ENCODE measurements at places on chromosomes 5 and 9. TPM values are rescaled to one million over a fixed set of nuclear protein-coding genes. Genes with fewer than 3 reads are reported as not detected.

DNA sequence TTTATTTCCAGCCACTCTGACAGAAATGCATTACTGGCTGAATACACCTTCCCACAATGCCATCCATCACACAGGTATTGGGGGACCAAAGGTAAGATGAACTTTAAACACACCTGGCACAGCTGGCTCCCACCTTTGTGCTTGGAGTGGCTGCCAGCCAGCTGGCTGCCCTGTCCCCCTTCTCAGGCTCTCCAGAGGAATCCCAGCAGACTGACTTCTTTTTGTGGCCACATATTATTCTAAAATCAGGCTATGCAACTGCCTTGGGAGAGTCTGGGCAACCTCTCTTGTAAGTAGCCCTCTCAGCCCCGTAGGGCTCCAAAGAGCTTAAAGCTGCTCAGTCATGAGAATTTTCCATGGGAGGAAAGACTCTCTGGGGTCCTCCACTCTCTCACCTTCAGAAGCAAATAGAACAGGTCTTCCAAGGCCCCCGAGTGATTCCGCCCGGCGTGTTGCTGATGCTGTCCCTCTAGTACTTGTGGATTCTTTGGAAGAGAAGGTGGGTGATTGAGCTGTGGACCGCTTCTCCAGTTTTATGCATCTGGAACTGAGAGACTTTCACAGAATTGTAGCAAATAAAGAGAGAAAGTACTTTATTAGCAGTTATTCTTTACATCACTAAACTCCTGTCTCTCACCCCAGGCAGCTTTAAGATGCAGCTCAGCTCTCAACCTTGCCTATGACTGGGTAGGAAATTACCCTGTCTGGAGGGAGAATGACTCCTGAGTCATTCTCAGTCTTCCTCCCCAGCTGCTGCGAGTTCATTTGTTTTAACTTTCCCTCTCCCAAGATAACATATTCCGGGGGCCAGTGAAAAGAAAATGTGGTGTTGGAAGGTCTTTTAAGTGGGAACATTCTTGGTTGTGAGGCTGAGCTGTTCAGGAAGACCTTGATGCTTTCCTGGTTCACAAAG lies 159.4 kb upstream of the PITX1 start:
- no peak for DNase-seq

Gene HEXB
- total RNA-seq = 35.4 TPM

Gene MSANTD3
- total RNA-seq = 33.1 TPM

Gene CDKN2A
- 148 TPM for total RNA-seq

- DNase-seq = no peak
These were observed 102.4 kb downstream of the UBE2R2 start for GRCh38 chr9:33919276-33919897.

DNA sequence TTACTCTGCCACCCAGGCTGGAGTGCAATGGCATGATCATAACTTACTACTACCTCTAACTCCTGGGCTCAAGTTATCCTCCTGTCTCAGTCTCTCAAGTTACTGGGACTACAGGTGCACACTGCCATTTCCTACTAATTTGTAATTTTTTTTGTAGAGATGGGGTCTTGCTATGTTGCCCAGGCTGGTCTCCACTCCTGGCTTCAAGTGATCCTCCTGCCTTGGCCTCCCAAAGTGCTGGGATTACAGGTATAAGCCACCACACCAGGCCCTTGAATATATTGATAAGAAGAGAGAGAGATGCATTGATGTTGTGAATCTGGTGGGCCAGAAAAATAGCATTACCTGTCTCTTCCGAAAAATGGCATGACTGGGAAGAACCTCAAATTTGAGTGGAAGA lies 21.0 kb upstream of the RCL1 start:
- no peak for DNase-seq

Gene PLPPR1
- not detected for total RNA-seq

- DNase-seq = no peak
These were observed 100.6 kb upstream of the VCAN start for GRCh38 chr5:83370957-83371356.

- no peak for DNase-seq
These were observed at the start of gene OLFM1 for GRCh38 chr9:135087489-135087792. OLFM1 (plus strand) TSS chr9:135087668; CDS start chr9:135087990, 322 bp downstream.

- DNase-seq = no peak
These were observed 223.5 kb upstream of the DAB2 start for GRCh38 chr5:39648085-39648847.

Gene ITK
- total RNA-seq = not detected

DNA sequence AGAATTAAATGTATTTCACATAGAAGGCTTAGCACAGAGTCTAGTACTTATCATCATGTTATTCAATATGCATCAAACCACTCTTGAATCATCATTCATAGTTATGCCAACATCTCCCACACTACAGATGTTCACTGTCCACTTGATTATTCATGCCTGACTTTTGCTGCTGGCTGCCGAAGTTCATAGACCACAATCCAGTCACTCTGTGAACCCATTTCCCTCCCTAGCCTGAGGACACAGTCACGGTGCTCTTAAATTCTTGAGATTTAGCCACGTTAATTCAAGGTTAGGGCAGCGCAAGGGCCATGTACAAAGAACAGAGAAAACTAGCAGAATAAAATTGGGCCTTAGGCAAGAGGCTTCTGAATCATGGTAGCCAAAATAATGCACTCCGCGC lies 32.4 kb downstream of the ABCA1 start:
- no peak for DNase-seq

DNA sequence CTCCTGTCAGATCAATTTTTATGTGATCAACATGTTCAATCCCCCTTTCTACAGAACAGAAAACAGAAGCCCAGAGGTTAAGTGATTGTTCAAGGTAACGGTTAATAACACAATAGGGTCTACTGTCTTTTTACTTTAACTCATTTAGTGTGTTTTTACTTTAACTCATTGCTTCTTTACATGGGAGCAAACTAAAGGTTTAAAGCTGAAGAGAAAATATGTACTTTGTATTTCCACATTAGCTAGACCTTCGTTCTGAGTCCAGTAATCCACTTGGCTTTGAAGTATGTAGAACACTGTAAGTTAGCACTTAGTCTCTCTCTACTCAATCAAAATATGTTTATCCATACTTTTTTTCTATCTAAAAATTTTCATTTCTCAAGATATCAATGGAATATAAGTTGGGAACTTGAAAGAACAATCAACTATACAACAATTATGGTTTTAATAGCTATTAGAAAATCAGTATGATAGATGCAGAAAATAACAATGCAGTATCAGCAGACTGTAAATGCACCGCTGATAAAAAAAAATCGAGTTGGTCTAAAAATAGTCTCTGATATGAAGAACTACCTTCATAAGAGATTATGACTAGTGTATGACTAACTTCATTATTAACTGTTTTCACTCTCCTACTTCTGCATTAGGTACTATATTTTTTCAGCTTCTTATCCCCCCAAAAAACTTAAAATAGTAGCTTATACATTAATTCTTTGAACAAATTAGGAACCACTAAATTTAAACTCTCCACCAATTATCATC lies 20.6 kb downstream of the PGGT1B start:
- no peak for DNase-seq

DNA sequence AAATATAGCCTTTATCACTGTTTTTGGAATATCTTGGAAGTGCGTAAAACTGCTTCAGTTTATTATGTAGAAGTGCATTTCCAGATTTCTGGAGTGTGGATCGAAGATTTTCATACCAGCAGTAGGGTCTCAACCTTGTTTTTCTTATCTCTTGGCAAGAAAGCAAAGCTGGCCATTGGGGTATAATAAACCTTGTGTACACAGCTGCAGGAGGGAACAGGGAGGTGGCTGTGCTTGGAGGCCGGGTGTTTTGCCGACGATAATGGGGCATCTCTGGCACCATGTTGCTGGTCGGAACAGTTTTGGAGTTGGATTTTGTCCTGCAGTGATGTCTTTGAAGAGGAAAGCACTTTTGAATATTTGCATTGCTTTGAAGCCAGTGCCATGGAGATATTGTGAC lies 308.8 kb upstream of the DMRT1 start:
- DNase-seq = no peak

Gene FAM163B
- 2.6 TPM for total RNA-seq

Gene SPATA31D4
- not detected for total RNA-seq

Gene KIF12
- not detected for total RNA-seq

GRCh38 chr5:102858221-102858620 lies 103.1 kb downstream of the PAM start:
- DNase-seq = no peak

Gene PCDHGA4
- total RNA-seq = 1.8 TPM

- no peak for DNase-seq
These were observed 3.9 kb upstream of the LMX1B start for GRCh38 chr9:126609711-126610388.

Gene CSF1R
- total RNA-seq = not detected

Gene DOCK8
- total RNA-seq = 145 TPM

- DNase-seq = no peak
These were observed 3.5 kb upstream of the TMED9 start for GRCh38 chr5:177588413-177588909.

- no peak for DNase-seq
These were observed 26.9 kb upstream of the CNOT6 start for GRCh38 chr5:180467028-180467975.

GRCh38 chr9:31236344-31236743 lies 1148.1 kb upstream of the ACO1 start:
- DNase-seq = no peak

- no peak for DNase-seq
These were observed 301.1 kb downstream of the PRR16 start for GRCh38 chr5:120765189-120765588.

GRCh38 chr9:80410106-80410505 lies 838.3 kb downstream of the TLE4 start:
- no peak for DNase-seq

Gene TXNDC8
- total RNA-seq = not detected

Gene TMC1
- total RNA-seq = not detected

Gene BASP1
- 23.4 TPM for total RNA-seq

Gene OLFM1
- not detected for total RNA-seq

Data from OCI-LY7 (cell line).